ENCODE measurements at places on chromosomes 6 and 20. TPM values are rescaled to one million over a fixed set of nuclear protein-coding genes. Genes with fewer than 3 reads are reported as not detected.

- H3K27me3 ChIP-seq: no peaks in the 10 kb centered on the region
- peaks cover 67% of the 10 kb centered on the region for H3K36me3 ChIP-seq
- no peak overlapping the region for H3K4me3 ChIP-seq
- no peaks in the 10 kb centered on the region for H3K4me1 ChIP-seq
- no peak overlapping the region for H3K27ac ChIP-seq
- no peak for DNase-seq
Observed at GRCh38 chr20:50578778-50579165, 68.6 kb downstream of the PTPN1 start.

DNA sequence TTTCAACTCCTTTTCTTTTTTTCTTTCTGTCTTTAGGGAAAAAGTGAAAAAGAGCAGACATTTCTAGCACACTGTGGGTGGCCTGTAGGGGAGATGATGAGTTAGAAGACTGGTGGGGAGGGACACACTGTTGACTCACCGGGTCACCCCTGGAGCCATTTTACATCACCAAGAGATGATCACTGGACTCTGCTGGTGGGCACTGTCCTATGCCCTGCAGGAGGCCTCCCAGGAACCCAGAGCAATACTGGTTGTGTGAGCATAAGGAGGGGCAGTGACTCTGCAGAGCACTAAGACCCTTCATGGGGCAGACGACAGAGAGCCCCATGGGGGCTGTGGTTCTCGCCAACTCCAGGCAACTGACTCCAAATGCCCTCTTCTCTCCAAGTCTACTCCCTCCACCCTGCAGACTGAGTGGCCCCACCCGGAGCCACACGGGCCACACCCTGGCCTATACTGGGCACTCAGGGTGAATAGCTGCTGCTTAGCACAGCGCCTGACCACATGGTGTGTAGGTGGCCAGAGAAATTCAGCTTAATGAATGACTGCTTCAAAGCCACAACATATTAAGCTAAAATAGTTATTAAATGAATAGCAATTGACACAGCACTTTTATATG is 177.5 kb downstream of the CDC5L start:
- H3K27me3 ChIP-seq: peaks cover 10% of the 10 kb centered on the region
- H3K4me3 ChIP-seq: no peak overlapping the region
- no peaks in the 10 kb centered on the region for H3K36me3 ChIP-seq
- H3K27ac ChIP-seq: no peak overlapping the region

DNA sequence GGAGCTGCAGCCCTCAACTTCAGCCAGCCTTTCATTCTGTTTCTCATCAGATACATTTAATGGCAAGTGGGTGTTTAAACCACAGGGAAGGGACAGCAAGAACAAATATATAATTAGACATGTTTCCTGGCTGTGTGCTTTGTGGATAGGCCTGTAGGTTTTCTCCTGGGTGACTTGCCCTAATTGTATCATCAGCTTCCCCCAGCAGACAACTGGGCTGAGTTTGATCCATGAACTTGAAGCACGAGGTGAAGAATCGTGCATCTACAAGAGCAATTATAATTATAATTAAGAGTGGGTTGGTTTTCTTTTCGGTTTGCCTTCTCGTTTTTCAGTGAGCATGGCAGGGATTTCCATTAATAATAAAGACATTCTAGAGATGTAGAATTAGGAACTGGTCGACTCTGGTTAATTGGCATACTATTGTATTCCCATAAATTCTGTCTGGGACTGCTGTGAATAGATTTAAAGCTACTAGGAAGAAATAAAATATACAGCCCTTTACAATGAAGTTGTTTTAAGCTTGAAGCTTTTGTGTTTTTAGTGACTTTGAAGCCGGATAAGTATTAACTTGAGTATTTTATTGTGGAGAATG is 1052.2 kb downstream of the KIF16B start:
- no peak overlapping the region for H3K27ac ChIP-seq
- DNase-seq: no peak
- H3K36me3 ChIP-seq: no peaks in the 10 kb centered on the region
- H3K27me3 ChIP-seq: no peaks in the 10 kb centered on the region
- no peaks in the 10 kb centered on the region for H3K4me1 ChIP-seq

DNA sequence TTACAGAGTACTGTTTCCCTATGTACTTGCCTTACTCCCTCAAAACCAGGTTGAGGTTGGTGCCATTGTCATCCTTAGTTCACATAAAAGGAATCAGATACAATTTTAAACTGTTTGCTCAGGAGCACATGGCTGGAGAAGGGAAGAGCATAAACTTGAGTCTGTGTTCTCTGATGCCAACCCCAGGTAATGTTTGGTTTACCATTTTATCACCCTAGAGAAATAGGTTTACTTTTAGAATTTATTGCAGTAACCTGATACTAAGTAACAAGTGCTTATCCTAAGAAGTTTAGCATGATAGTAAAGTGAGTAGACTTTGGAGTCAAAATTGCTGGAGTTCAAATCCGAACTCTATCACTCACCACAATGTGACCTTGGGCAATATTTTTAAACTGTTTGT is 86.3 kb downstream of the RFPL4B start:
- no peaks in the 10 kb centered on the region for H3K36me3 ChIP-seq
- H3K27ac ChIP-seq: no peak overlapping the region
- H3K4me3 ChIP-seq: no peak overlapping the region

DNA sequence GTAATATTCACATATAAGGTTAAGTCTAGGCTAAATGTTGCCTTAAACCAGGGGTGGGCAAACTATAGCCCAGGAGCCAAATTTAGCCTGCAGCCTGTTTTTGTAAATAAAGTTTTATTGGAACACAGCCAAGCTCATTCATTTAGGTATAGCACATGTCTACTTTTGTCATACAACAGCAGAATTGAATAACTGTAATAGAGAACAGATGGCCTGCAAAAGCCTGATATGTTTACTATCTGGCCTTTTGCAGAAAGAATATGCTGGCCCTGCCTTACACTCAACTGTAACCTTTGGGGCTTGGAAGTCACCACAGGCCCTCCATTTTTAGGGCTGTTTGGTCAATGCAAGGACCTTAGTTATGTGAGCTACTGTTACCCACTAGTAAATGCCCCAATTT is 17.7 kb upstream of the BCLAF1 start:
- H3K27me3 ChIP-seq: no peaks in the 10 kb centered on the region
- DNase-seq: no peak
- no peak overlapping the region for H3K4me3 ChIP-seq
- no peaks in the 10 kb centered on the region for H3K36me3 ChIP-seq
- no peaks in the 10 kb centered on the region for H3K4me1 ChIP-seq

GRCh38 chr6:13539572-13539971 is 34.8 kb upstream of the SIRT5 start:
- H3K4me1 ChIP-seq: no peaks in the 10 kb centered on the region
- DNase-seq: no peak
- no peaks in the 10 kb centered on the region for H3K27me3 ChIP-seq
- H3K4me3 ChIP-seq: no peak overlapping the region
- H3K27ac ChIP-seq: no peak overlapping the region

DNA sequence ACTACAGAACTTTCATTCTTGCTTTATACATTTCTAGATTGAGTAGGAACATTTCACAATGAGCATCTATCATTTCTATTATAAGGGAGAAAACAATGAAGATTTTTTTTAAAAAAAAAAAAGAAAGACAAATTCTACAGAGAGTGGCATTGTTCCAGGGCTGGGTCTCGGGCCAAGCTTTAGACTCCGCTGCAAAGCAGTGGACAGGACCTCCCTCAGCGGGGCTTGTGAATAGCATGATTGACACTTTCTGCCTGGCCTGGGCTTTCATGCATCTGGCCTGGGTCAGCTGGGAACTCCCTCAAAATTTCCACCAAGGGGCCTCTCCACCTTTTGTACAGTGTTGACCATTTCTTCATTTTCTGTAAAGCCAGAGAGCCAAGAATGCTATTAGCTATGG is 55.8 kb upstream of the HIVEP2 start:
- no peaks in the 10 kb centered on the region for H3K4me1 ChIP-seq
- H3K36me3 ChIP-seq: no peaks in the 10 kb centered on the region
- H3K27ac ChIP-seq: no peak overlapping the region
- H3K4me3 ChIP-seq: no peak overlapping the region
- DNase-seq: no peak

DNA sequence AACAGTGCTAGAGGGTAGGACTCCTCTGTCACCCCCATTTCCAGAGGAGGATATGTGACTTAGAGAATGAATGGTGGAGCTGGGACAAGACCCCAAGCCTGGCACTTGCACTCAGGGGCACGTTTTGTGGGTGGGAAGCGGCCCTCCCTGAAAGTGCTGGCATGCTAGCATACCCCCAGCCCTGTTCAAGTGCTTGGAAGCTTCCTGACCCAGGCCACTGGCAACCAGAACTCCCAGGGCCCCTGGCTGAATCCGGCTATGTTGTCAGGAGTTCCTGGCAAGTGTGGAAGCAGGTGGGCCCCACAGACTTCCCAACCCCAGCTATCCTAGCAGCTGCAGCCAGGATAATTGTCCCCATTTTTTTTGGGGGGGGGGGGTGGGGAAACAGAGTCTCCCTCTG is 35.6 kb upstream of the TGM2 start:
- no peak for DNase-seq
- H3K27ac ChIP-seq: no peak overlapping the region
- H3K4me1 ChIP-seq: peaks cover 11% of the 10 kb centered on the region

DNA sequence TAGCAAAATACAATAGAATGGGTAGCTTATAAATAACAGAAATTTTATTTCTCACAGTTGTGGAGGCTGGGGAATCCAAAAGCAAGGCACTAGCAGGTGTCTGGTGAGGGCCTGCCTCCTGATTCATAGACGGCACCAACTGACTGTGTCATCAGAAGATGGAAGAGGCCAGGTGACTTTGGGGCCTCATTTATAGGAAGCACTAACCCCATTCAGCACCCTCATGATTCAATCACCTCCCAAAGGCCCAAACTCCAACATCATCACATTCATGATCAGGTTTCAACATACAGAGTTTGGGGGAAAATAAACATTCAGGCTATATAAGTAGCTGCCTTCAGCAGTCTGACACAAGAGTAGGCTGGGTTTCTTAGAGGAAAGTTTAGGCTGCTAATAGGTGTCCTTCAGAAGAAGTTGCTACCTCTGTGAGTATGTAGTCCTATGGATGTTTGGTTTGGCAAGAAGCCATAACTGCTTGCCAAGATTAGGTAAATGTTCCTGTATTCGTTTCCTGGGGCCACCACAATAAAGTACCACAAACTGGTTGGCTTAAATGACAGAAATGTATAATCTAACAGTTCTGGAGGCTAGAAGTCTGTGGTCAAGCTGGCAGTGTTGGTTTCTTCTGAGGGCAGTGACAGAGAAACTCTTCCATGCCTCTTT is 48.8 kb downstream of the NT5E start:
- peaks cover 8% of the 10 kb centered on the region for H3K4me1 ChIP-seq
- no peaks in the 10 kb centered on the region for H3K27me3 ChIP-seq
- no peaks in the 10 kb centered on the region for H3K36me3 ChIP-seq
- no peak overlapping the region for H3K4me3 ChIP-seq

GRCh38 chr6:22732176-22732970 is 163.0 kb downstream of the HDGFL1 start:
- no peak overlapping the region for H3K27ac ChIP-seq
- no peak overlapping the region for H3K4me3 ChIP-seq
- no peaks in the 10 kb centered on the region for H3K36me3 ChIP-seq
- H3K4me1 ChIP-seq: no peaks in the 10 kb centered on the region
- DNase-seq: peak; percentile 12

DNA sequence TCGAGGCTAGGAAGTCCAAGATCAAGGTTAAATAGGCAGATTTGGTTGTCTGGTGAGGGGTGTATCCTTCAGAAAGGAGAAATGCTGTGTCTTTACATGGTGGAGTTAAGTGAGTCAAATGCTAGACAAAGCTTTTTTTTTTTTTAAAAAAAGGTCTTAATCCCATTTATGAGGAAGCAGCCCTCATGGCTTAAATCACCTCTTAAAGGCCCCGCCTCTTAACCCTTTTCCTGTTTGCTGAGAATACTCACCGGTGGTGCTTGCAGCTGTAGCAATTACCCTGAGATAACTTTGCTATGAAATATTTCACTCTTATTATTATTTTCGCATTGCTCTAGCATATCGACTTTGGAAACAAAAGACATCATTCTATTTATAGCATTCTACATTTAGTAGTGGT is 30.8 kb downstream of the FBXO30 start:
- H3K27me3 ChIP-seq: no peaks in the 10 kb centered on the region
- H3K4me3 ChIP-seq: no peak overlapping the region
- no peaks in the 10 kb centered on the region for H3K4me1 ChIP-seq
- no peak overlapping the region for H3K27ac ChIP-seq

Gene EGFL8
- 10.4 TPM for total RNA-seq

Gene OR2H2
- not detected for total RNA-seq

Gene CCDC170
- 0.10 TPM for total RNA-seq

Gene SEL1L2
- total RNA-seq: not detected

Gene PDRG1
- total RNA-seq: 16.2 TPM

Gene MOG
- total RNA-seq: not detected

Gene ENPP1
- total RNA-seq: 7.1 TPM
